Activated CD8-positive, alpha-beta memory T cell treated with anti-CD3 and anti-CD28 coated beads for 48 hours (primary cell): ENCODE measurements at places on chromosomes 7 and 10.

DNA sequence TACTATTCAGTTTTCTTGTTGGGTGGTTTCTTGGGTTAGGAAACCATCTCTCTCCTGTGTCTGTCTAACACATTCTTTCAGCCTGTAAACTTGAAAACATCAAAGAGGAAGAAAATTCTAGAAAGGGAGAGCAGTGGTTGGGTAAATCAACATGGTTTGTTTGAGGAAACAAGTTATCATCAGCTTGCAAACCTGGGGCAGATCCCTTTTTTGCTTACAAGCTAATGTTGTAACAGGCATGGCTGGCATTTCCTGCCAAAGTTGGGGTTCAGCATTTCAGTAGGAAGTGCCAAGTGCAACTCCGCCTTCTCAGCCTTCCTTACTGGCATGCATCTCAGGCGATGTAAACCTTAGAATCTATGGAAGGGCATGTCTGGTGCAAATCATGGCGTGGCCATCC lies 112.6 kb downstream of the EEPD1 start:
- no peak for DNase-seq

- DNase-seq: no peak
Observed at GRCh38 chr7:25959168-25959734, 192.7 kb upstream of the NFE2L3 start.

- no peak for DNase-seq
Observed at GRCh38 chr10:76641215-76641614, 996.4 kb downstream of the KCNMA1 start.

DNA sequence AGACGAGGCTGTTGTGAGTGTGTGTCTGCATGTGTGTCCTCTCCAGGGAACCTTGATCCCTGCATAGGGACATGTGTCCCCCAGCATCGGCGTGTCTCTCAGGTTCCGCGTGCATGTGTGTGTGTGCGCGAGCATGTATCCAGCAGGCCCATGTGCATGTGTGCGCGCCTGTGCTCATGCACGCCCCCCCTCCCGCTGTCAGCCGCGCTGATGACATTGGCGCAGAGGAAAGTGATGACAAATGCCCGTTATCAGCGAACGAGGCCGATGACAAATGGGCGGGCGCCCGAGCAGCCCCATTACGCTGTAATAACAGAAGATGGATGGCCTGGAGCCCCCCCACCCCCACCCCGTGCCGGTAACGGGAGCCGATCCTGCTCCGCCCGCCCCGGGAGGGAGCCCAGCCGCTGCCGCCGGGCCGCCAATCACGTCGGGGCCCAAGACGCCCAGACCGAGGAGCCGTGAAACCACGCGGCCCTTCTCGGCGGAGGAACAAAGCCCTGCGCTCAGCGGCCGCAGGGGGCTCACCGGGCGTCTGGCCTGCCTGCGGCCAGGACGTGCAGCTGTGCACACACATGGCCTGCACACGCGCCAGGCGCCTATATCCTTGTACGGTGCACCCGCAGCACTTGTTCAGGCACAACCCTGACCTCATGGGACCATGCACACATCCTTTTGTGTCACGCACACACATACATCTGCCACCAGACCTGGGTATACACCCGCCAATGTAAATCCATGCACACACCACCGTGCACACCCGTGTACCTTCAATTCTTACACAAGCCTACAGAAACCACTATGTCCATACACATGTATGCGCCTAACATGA lies 21.5 kb downstream of the POLL start:
- DNase-seq: no peak

GRCh38 chr10:77049896-77050295 lies 587.7 kb downstream of the KCNMA1 start:
- no peak for DNase-seq

- DNase-seq: no peak
Observed at GRCh38 chr10:7192061-7192460, 218.8 kb downstream of the SFMBT2 start.
